ENCODE measurements at places on chromosomes 6 and 20.

GRCh38 chr6:102075539-102075938, 682.0 kb downstream of the GRIK2 start:
- DNase-seq = no peak

DNA sequence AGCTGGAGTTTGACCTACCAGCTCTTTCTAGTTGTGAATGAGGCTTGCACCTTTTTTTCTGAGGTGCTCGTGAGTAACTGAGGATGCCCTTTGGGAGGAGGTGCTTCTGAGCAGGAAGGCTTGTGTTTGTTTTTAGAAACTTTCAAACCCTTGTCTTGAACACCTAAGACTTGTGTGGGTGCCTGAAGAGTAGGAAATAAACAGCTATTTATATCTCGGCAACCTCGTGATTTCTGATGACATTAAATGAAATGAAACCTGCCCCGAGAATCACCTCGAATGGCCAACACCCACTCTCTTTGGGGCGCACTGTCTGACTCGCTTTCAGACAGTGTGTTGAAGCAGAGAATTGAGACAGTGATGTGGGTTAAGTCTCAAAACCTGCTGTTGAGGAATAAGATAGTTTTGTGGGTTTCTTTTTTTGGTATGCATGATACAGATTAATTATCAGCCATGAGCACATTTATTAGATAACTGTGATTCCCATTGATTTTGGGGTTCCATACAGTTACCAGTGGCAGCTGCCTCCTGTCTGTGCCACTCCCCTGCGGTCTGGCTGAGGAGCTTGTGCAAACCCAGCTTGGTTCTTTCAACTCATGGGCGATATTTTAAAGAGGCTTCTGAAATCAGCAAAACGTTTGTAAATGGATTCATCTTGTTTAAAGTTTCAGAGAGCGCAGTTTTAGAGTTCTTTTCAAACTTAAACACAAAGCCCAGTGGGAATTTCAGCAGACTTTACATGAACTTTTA, 8.4 kb downstream of the IRF4 start:
- no peak for DNase-seq

DNA sequence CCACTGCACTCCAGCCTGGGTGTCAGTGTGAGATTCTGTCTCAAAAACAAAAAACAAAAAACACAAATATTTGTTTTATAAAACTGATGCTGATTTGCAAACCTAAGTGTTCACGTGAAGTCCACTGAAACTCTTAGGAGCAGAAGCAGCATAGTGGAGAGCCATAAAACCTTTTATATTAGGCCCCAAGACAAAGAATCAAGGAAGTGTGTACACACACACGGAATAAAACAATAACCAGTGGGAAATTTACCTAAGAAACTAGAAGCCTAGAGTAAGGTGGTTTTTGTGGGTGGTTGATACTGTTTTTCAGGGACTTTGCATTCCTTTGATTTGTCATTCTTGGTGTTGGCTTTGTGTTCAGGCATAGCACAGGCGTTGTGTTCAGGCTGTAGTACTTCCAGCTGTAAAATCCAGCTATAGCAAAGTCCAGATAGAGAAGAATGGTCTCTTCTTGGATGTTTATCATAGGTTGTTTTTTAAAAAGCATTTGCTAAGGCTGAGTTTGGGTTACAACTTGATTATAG, 61.3 kb downstream of the ATRN start:
- DNase-seq = no peak

- DNase-seq = no peak
These were observed 2.4 kb upstream of the ADNP start for GRCh38 chr20:50933589-50933988.

- no peak for DNase-seq
These were observed 24.5 kb downstream of the PXDC1 start for GRCh38 chr6:3727036-3727435.

- DNase-seq = no peak
These were observed 5.3 kb downstream of the SOBP start for GRCh38 chr6:107495196-107495643.

GRCh38 chr6:35733633-35734032, 3.2 kb upstream of the ARMC12 start:
- no peak for DNase-seq

DNA sequence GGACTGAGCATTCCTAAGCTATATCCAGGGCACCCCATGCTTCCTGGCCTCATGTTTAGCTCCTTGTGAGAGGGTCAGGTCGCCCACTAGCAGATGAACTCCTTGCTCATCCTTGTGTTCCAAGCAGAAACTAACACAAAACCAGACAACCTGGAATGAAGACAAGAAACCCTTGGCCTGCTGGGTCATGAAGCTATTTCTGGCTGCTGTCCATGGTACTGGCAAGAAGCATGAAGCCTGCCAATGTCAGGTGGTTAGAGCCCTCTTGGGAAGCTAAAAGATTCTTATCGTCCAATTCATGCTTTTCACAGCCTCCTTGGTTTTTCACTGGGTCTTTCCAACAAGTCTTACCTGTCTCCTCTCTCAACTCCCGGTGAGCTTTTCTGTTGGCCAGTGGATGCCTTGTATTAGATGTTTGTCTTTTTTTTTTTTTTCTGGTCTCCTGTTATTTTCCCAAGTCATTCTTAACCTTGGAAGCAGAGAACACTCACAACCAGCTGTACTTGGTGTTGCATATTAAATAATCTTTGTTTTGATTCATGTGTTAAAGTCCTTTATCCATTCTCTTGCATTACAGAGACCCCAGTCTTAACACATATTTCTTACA, 180.3 kb downstream of the ANKRD60 start:
- DNase-seq = peak; percentile 71

DNA sequence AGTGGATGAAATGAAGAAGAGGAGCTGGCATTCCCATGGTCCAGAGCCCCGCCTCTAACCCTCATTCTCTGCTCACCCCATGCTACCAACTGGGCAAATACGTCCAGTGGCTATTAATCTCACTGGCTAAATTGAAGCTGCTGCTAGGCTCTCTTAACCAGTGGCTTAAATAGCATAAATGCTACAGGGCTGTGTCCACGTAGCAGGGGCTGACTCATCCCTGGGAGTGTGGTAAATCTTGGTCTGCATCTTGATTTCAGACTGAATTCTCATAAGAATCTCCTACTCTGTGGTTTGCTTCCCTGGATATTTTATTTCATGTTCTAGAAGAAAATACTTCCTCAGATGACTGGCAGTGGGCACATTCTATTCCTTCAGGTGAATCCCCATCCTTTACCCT, 193.1 kb upstream of the ARG1 start:
- DNase-seq = no peak

DNA sequence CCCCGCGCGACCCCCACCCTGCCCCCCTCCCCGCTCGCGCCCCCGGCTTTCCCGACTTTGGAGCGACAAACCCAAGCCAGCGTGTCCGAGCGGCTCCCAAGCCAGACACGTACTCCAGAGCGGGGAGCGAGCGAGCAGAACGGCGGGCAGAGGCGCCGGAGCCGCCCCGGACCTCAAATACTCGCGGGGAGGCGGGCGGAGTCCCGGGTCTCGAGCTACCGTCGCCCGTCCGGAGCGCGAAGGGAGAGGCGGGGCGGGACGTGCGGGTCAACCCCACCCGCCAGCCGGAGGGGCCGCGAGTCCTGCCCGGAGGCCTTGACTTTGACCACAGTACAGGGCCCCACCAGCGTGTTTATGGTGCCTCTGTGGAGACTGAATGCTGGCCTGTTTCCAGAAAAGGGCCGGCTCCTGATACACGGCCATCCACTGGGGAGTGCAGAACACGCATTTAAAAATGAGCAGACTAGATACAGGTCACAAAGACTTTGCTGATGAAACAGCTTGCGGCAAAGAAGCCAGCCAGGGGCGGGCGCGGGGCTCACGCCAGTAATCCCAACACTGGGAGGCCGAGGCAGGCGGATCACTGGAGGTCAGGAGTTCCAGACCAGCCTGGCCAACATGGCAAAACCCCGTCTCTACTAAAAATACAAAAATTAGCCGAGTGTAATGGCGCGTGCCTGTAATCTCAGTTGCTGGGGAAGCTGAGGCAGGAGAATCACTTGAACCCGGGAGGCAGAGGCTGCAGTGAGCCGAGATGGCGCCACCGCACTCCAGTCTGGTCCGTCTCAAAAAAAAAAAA, at the start of gene SERPINB6:
Gene SERPINB6 (minus strand): TSS at position 148 of the 799 bp plus-strand sequence. CDS start 12,235 bp downstream, outside the sequence.
- peak; percentile 36 for DNase-seq

- DNase-seq = no peak
These were observed 294.4 kb upstream of the PRDM1 start for GRCh38 chr6:105791583-105792318.

GRCh38 chr20:47353239-47353691, 3.2 kb downstream of the ZMYND8 start:
- DNase-seq = no peak
